CD4-positive, alpha-beta T cell treated with Interleukin-15 for 1 hour (primary cell): ENCODE measurements at places on chromosomes 4 and X.
A peak's percentile ranks its signal among the peaks of the same experiment; 100 is the strongest.

DNA sequence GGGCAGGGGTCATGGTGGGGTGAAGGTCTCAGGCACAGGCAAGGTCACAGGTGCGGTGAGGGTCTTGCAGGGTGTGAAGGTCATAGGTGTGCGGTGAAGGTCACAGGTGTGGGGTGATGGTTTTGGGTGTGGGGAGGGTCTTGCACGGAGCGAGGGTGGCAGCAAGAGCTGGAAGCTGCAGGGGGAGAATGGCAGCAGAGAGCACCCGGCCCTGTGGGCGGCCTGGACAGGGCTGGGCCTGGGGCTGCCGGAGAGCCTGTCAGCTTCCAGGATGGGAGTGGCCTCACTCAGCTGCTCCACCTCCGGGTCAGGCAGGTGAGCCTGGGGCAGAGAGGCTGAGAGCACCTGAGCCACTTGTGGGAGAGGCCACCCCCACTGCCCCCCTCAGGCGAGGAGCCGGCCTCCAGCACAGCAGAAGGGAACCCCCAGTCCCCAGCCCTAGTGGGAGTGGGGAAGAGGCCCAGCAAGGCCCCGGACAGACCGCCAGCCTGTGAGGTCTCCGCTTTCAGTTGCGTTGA is 1.5 kb downstream of the MSANTD1 start:
- no peak for DNase-seq

DNA sequence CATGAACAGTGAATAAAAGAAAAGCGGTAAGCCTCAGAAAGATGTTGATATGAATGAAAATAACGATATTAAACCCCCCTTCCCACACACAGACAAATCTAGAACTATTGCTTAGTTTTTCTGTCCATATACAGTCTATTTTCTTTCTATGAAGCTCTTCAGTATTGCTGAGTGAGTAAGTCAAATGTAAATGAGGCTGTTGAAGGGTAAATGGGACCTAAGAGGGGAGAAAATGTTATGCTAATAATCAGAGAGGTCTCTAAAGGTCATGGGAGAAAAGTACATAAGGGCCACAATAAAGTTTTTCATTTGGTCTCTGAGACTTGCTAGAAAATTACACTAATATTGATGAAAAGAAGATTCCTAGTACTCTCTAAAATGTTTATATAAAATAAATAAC is 56.2 kb downstream of the PABPC4L start:
- DNase-seq: no peak

GRCh38 chr4:65624651-65625050 is 45.6 kb downstream of the EPHA5 start:
- no peak for DNase-seq

- no peak for DNase-seq
Observed at GRCh38 chr4:105622269-105622668, 69.8 kb downstream of the ARHGEF38 start.

DNA sequence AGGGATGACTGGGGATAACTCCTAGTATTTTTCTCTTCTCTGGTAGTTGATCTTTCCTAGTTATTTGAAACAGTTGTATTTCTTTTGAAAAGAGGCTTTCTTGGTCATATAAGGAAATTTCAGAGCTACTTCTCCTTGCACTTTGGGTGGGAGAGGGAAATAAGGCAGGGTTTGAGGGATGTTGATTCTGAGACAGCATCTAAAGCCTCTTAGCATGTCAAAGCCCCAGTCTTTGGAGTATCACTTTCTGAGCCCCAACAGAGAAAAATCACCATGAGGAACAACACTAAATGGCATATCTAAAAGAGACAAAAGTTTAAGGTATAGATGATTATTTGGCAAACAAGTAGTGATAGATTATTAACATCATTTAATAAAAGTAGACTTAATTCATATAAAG is 688.1 kb downstream of the TRAM1L1 start:
- DNase-seq: no peak

- DNase-seq: no peak
Observed at GRCh38 chrX:3268829-3269228, 77.6 kb downstream of the MXRA5 start.

- DNase-seq: no peak
Observed at GRCh38 chrX:104522386-104522785, 43.6 kb upstream of the IL1RAPL2 start.

DNA sequence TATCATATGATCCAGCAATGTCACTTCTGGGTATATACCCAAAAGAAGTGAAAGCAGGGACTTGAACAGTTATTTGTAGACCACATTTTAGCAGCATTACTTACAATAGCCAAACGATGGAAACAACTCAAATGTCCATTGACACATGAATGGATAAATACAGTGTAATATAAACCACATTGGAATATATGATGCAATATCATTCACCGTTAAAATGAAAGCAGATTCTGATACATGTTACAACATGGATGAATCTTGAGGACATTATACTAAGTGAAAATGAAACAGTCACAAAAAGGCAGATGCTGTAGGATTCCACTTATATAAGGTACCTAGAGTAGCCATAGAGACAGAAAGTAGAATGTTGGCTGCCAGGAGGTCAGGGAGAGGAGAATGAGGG is 130.5 kb upstream of the SMAD1 start:
- DNase-seq: no peak

GRCh38 chr4:185793116-185793485 is 18.9 kb downstream of the SORBS2 start:
- DNase-seq: no peak

GRCh38 chrX:14697451-14697850 is 168.1 kb downstream of the GLRA2 start:
- no peak for DNase-seq

- DNase-seq: no peak
Observed at GRCh38 chrX:29542152-29542551, 673.2 kb upstream of the MAGEB2 start.

DNA sequence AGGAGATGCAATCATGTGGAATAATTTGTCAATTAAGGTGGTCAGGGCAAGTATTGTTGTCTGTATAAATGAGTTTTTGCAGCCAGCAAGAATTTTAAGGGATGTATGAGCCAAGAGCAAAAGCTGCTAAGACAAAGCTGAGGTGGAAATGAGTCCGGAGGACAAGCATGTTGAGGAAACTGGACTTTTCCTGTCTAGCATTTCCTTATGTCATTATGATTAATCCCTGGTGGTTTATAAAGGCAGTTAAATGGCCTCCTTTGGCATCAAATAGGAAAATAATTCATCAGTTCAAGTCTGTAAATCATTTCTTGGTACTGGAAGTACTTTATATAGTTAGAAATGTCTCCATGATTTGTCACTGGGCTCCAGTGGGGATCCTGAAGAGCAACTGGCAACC is 61.6 kb upstream of the TEX13A start:
- DNase-seq: no peak

DNA sequence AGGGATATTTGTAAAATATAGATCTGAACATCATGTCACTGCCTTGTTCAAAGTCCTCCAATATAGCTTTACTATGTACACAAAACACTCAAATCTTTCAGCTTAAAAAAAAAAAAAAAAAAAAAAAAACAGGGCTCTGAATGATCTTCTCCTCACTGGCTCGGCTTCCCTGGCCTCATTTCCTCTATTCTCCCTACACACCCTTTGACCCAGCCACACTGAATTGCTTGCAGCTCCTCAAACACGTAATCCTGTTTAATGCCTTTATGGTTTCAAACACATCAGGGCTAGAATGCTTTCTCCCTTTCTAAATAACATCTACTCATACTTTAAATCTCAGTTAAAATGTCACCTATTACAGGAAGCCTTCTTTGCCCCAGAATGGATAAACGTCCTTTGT is 60.8 kb downstream of the MTMR8 start:
- DNase-seq: no peak

DNA sequence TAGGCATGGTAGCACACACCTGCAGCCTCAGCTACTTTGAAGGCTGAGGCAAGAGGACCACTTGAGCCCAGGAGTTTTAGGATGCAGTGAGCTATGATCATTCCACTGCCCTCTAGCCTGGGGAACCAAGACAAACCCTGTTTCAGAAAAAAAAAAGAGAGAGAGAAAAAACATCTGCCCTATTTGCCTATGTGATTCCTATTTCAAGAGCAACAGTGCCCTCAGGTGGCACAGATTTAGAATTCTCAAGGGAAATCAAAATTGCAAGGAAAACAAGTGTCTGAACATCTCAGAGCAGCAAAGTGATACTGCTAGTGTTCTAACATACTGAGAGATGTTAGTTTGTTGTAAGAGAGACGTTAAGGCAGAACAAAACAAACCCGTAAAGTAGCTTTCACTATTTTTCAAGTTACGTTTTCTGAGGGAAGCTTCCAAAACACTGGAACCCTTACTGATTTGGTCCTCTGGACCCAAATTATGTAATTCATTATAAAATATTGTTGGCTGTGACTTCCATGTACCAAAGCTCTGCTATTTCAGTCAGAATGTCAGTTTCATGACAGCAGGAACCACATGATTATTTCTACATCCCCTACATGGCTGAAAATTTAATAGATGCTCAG is 7.9 kb downstream of the BDH2 start:
- peak; percentile 47 for DNase-seq

GRCh38 chrX:74297766-74298165 is 6.2 kb upstream of the ZCCHC13 start:
- DNase-seq: no peak

DNA sequence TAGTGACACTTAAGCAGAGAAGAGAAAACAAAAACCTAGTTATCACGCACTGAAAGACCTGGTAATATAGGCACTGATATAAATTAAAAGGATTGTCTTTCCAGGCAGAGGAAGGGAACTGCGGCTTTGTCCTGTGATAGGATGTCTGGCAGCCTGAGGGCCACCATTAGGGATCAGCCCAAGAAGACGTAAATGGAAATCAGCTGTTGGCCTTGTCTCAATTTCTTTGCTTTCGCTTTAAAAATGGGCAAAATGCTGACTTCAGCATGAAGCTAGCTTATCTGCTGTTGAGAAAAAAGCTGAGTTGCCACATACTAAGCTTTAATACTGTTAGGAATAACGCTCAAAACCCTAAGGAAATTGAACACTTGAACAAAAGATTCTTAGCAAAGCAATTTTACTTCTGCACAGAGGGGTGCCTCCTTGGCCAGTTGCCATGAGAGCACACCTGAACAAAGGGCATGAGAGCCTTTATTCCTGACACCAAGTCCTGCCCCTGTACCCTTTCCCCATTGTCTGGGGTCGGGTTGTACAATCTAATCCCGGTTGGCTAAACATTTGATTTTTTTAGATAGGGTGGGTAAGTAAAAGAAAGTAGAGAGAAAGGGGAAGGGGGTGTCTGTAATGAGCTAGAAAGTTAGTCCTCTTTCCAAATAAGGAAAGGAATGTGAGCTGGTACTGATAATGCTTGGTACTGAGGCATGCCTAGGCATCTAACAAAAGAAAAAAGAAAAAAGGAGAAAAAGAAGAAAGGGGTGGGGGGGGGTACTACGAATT is 85.1 kb upstream of the UCP1 start:
- no peak for DNase-seq

DNA sequence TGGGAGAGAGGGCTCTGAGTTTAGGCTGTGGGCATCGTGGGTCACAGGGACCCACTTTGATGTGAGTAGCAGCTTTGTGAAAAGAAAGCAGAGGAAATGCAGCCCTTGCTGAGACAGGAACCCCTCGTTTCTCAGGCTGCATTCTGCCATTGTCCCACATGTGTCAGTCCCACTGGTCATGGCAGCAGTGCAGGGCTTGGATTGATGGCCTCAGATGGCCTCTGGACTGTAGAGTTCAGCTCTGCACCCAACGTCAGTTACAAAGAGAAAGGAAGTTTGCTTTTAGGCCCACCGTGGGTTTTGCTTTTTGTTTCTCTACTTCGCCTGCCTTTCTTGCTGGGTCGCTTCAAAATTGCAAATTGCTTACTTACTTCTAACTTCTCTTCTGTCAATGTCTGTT is 248.3 kb upstream of the KLF3 start:
- no peak for DNase-seq
